Epithelial cell of prostate (primary cell): ENCODE measurements at places on chromosomes 6 and 20.

GRCh38 chr6:28977341-28978132 lies 27.6 kb downstream of the ZNF311 start:
- no peak for DNase-seq

DNA sequence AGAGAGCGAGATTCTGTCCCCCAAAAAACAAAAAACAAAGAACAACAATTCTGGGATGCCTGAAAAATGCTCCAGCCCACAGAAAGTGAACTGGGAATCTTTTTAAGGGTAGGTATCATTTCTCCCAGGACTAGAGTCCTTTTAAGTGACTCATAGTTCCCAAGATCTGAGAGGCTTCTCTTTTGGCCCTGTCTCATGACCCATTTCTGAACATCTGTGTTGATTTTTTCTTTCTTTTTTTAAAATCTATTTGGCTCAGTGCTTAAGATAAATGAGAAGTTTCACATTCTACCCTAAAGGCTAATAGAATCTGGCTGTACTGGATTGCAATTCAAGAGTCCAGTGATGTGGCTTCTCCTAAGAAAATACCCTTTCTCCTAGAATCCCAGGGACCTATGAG lies 217.6 kb upstream of the FOXQ1 start:
- DNase-seq: no peak

DNA sequence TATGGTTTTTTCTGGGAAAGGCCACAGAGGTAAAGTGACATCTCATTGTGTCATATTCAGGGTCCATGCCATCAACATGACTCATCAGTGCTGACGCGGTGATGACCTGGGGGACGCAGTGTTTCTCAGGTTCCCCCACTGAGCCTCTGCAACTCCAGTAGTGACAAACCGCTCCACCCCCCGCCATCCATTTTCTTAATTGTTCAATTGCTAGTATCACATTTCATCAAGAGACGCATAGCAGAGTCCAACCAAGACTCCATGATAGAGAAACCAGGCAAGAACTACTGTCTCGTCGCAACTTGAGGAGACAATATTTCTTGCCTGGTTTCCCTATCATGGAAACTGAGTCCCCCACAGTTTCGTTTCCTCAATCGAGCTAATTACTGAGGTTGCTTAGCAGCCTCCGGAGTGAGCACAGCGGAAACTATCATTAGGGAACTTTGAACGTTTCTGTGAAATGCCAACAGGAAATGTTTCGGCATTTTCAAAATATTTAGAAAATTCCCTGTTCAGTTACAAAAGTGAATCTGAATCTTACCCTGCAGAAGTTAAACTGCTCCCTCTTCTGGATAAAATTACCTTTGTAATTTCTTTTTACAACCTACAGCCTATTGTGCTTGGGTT lies 12.2 kb upstream of the SERPINB1 start:
- no peak for DNase-seq

DNA sequence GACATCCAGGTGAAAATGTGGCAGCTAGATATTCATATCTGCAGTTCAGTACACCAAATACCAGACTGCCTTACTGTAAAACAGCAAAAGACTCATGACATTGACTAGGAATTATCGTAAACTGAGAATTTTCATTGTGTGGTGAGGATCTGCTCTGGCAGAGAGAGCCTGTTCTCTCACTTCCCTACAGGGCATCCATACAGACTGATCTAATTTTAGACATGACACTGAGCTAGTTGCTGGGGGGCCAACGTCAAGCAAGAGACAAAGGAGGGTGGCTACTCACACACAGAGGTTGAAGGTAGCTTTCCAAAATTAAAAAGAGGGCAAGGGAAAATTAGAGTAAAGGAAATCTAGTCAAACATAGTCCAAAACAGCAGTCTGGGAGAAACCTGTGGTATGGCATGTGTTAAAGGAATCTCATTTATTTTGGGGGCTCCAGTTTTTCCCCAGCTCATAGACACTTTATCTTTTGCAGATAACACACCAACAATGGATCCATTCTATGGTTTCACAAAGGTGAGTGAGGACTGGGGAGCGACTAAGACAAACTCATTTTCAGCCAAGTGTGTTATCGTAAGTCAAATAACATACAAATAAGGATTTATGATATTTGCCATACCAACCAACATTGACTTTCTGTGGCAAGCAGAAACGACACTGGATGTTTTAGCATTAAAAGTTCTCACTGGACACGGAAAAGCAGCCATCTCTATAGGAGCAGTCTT lies 36.6 kb upstream of the NHSL1 start:
- DNase-seq: no peak

GRCh38 chr20:36779656-36780025 lies 6.1 kb upstream of the DSN1 start:
- DNase-seq: no peak

DNA sequence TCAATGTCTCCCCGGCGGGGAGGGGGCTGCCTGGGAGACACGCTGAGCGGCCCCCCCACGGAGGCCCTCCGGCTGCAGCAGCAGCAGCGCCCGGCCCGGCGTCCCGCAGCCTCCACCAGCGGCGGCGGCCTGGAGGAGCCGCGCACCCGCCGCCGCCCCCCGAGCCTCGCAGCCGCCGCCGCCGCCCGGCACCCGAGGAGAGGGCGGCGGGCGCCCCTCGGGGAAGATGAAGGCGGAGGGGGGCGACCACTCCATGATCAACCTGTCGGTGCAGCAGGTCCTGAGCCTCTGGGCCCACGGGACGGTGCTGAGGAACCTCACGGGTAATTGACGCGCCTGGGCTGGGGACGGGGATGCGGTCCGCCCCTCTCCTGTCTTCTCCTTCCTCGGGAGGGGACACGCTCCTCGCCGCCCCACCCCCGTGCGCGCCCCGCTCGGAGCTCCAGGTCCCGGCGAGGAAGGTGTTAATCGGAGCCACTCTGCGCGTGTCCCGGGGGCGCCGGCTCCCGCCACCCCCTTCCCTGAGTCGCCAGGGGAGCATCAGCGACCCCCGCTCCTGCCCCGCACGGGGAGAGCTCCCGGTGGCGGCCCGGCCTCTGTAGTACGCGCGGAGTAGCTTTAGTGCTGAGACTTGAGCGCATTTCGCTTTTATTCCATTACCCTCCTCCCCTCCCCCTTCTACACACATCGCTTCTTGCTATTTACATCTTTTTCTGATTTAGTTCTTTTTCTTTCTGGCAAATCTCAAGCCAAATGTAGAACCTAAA lies 686 bp downstream of the TMEM170B start:
- no peak for DNase-seq

GRCh38 chr20:32544260-32544722 lies 40.8 kb downstream of the NOL4L start:
- DNase-seq: no peak

DNA sequence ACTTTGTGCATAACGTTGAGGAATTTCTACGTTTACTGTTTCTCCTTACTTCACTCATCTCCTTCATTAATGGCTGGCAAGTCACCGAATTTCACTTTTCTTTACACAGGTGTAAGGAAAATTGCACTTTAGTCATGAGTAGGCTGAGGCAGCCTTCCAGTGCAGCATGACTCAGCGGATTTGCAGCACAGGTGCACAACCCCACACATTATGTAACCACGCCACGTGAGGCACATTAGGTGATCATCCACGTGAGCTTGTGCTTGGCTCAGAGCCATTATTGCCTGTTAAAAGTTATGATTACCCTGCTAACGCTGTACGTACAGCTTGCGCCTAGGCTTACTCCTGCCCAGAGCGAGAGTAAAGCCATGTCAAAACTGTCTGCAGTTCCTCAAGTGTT lies 158.8 kb downstream of the NKAIN2 start:
- DNase-seq: peak; percentile 40

DNA sequence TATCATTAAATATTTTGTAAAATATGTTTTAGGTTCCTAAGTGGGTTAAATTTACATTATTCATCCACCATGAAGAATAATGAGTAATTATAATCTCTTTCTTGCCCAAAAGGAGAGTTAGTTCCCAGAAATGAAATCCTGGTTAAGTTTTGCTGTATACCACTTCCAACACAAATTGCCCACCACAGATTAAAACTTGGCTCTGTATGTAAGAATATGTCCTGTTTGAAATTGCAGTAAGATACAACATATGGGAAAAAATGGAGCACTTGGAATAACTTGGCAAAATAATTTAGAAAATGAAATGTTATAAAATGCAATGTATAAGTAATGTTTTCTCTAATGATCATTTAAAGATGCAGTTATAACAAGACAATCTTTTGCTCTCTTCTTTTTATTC lies 64.3 kb upstream of the GJE1 start:
- no peak for DNase-seq

DNA sequence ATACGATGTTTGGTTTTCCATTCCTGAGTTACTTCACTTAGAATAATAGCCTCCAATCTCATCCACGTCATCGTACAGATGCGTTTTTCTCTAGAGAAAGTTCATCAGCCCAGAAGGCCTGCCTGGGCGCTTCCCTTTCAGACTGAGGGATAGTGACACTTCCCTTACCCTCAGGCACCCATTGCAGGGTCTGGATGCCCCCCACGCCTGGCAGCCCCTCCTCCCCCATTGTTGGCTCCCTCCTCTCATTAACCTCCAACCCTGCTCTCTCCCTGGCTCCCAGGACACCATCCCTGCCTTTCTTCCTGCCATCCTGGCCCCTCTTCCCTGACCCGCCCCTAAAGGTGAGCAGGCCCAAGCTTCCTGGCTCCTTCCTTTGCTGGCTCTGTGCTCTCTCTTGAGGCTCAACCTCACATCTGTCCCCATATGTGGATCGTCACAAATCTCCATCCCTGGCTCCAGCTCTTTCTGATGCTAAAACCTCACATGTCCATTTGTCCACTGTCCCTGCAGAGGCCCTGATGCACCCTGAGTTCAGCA lies 145.2 kb downstream of the SYCP2 start:
- DNase-seq: no peak

GRCh38 chr6:44967481-44967880 lies 360.6 kb upstream of the RUNX2 start:
- no peak for DNase-seq

DNA sequence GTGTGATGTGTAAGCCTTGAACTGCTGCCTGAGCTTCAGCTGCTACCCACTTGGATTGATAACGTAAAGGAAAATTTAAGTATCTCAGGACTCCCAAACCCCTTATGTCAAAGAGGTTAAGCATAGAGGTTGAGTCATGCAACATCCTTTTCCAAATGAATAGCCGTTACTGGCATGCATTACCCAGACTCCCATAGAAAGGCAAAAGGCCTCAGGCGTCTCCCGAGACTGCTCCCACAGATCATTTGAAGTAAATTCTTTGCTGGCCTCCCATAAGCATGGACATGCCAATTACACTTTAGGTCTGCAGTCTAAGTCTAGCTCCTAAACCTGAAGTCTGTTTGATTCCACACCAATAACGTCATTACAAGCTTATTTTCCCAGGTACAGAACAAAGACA lies 14.7 kb downstream of the IPCEF1 start:
- no peak for DNase-seq

GRCh38 chr6:117483004-117483644 lies 650 bp downstream of the DCBLD1 start:
- no peak for DNase-seq
